ENCODE measurements at places on chromosomes 6 and 20.

DNA sequence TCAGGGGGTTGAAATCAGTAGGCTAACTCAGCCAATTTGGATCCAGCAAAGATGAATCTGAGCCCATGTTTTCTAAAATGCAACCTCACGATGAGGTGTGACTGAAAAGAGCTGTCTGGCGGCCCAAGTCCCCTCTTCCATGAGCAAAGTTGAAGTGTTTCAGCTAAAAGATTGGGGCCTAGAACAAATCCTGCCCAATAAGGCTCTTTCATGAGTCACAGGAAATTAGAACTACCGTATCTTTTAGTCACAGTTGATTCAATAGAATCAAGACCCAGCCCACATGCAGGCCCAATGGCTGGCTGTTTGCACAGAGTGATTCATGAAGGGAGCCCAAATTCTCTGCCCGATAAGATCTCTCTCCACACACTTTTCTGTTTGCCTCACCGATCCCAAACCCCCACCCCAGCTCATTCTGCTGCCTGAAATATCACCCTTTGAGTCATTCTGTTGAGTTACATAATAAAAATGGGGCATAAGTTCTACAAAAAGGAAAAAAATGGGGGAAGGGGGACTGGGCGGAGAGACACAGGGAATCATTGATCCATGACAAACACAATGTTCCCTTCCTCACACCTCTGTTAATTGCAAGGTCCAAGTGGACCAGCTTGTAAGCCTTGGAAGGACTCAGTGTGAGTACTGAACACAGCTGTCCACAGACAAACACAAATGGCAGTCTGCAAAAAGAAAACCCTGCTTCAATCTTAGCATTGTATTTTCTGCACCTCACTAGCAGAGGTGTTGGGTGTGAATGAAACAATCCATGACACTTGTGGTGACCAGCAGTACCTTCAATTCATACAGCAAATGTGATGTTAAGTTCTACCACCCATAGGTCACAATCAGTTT is 13.8 kb downstream of the FOXQ1 start:
- no peak for DNase-seq

DNA sequence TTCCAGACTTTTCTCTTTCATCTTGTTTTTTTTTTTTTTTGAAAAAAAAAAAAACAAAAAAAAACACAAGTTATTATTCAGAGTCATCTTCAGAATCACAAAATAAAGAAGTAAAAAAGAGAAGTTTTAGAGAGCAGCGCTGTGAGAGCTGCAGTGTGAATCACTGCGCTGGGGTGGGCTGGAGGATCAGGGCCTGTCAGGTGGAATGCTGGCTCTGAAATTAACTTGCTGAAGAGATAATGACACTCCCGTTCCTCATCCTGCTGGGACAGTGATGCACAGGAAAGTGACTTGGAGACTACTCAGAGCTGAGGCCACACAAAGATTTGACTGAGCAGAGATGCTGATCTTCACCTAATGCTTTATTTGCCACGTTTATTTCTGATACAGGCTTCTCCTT is 42.7 kb upstream of the CLDN20 start:
- no peak for DNase-seq

DNA sequence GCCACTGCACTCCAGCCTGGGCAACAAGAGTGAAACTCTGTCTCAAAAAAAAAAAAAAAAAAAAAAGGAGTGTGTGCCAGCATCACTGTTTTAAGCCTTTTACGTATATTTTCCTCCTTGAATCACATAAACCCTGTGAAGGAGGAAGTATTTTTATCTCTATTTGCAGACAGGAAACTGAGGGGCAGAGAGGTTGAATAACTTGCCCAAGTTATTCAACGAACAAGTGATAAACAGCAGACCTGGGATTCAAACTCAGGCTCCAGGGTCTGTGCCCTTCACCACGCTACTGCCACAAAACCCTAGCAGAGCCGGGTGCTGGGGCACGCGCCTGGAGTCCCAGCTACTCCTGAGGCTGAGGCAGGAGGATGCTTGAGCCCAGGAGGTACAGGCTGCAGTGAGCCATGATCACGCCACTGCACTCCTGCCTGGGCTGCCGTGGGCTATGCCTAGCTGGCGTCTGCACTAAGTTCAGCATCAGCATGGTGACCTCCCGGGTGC is 9.4 kb upstream of the AVP start:
- no peak for DNase-seq

DNA sequence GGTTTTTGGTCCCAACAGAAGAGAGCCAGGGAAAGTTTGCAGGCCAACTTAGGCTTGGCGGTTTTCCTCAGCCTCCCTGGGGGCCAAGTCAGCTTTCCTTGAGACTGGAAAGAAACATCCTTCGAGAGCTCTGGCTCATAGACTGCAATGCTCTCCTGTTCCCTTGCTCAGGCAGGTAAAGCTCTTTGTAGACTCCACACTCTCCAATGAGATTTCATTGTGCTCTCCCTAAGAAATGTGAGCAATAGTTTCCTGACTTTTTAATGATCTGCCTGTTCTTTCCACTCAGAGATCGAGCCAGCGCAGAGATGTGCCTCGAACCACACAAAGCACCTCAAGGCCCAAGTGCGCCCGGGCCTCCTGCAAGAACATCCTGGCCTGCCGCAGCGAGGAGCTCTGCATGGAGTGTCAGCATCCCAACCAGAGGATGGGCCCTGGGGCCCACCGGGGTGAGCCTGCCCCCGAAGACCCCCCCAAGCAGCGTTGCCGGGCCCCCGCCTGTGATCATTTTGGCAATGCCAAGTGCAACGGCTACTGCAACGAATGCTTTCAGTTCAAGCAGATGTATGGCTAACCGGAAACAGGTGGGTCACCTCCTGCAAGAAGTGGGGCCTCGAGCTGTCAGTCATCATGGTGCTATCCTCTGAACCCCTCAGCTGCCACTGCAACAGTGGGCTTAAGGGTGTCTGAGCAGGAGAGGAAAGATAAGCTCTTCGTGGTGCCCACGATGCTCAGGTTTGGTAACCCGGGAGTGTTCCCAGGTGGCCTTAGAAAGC is 13.9 kb downstream of the TNFAIP3 start:
- no peak for DNase-seq

- DNase-seq = no peak
Observed at GRCh38 chr20:10432079-10432478, 1.9 kb downstream of the MKKS start.

- DNase-seq = no peak
Observed at GRCh38 chr6:12280458-12280857, 9.7 kb upstream of the EDN1 start.

DNA sequence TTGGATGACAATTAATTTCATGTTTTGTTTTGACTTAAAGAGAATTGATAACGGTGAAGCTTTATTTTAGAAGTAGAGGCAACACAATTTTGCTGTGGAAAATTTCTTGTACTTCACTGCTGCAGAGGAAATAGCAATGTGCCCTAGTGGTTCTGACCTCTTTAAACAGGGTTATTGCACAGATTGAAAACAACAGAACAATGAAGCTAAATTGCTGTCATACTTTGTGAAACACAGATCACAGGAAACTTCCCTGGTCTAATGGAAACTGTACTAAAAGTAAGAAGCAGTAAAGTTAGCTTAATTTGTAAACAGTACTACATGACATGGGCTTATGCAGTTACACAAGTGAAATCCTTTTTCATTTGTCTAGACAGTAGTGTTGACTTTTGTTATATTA is 31.3 kb downstream of the OR2A4 start:
- DNase-seq = no peak

DNA sequence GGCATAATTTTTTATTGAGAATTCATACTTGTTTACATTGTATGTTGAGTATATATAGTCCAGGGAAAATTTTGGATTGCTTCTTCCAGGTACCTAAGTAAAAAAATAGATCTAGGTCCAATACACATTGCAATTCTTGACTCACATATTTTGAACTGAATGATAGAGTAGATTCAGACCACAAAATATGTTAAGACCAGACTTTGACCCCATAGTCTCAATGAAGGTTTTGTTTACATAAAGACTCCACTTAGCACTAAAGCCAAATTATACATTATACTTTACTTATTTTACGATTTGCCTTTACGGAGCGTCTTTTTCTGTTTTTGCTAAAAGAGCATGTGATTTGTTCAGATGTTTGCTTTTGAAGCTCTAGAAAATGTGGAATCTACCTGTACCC is 144.1 kb upstream of the PTCHD4 start:
- no peak for DNase-seq

DNA sequence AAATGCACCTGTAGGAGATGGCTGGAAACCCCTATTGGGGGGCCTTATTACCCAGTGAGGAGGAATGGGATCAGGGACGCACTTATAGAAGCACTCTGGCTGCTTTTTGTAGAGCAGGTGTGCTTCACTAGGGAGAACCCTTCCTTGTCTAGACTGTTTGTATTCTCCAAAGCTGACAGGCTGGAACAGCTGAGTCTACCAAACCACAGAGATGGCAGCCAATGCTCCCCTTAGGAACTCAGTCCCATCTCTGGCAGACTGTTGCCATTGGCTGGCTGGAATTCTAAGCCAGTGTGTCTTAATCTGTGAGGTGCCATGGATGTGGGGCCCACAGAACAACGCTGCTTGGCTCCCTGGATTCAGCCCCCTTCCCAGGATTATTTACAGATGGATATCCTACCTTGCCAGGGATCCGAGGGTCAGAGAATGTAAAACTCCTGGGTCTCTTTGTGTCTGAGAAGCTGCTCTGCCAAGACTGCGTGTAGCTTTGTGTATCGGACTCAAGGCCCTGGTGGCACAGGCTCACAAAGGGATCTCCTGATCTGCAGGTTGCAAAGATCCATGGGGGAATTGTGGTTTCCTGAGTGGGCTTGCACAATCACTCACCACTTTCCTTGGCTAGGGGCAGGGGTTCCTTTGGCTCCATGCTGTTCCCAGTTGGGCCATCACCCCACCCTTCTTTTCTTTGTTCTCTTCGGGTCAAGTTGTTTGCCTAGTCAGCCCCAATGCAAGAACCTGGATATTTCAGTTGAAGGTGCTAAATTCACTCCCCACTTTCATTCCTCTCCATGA is 26.1 kb downstream of the C6orf52 start:
- DNase-seq = no peak

DNA sequence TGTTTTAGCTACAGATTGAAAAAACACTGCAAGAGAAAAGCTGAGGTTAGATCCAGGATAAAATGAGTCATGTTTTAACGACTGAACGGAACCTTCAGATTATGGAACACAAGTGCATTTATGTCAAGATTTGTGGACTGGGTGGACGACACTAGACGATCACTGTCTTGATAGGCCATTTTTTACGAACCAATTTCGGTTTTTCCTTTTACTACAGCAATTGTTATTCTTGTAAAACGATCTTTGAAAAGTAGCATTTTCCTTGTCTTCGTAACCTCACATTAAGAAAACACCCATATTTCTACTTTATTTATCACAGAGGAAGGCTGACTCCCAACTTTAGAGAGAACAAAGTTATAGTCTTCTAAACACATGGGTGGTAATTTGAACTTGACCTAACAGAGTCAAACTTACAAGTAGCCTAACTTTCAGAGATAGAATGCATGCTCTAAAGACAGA is 294.2 kb upstream of the TCF21 start:
- no peak for DNase-seq

DNA sequence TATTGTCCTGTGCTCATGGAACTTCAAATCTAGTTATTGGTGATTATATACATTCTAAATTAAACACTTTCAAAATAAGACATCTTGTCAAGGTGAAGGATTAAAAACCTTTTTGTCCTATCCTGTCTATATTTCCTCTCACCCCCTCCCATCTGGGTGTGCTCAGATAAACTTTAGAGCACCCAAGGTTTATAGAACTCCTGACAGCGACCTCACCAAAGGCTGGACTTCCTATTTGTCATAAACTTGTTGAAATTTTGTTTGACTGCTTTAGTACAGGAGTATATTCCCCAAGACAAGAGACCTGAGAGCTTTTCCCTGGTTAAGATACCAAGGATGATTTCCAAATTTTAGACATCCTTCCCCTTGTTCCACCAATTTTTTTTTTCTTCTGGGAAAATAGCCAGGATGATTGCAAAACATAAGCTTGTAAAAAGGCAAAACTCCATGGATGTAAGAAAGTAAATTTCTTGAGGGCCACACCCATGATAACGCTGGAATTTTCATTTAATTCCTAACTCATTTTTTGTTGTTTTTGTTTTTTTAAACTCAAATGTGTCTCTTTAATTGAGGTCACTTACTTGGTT is 33.0 kb downstream of the CARMIL1 start:
- DNase-seq = no peak

- no peak for DNase-seq
Observed at GRCh38 chr20:59242714-59243626, 57.4 kb upstream of the EDN3 start.

DNA sequence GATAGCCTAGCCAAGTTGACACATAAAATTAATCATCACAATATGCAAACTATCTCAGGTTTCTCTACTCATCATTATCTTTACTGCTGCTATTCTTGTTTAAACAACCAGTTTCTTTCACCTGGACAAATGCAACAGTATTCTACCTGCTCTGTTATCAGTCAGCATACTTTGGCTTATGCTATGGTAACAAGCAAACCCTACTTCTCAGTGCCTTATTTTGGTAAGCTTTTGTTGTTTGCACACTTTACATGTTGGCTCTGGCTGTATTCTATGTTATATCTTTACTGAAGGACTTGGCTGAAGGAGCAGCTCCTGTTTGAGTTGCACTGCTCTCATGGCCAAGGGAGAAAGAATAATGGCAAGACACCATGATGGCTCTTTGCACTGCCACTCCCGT is 463.1 kb downstream of the EPM2A start:
- DNase-seq = no peak

DNA sequence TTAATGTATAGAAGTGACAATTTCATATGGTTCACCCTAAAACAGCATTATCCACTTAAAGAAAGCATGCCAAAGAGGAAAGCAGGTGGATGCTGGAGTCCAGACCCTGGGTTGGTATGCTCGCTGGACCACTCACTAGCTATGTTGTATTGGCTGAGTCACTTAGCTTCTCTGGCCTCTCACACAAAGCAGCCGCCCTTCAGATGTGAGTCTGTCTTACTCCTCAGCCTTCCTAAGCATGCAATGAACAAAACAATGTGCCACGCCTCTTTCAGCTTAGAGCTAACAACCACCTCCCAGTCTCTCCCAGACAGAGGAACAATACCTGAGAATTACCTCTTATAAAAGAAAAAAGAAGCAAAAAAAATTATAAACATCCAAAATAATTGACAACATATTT is 29.4 kb downstream of the SIM1 start:
- no peak for DNase-seq
